Kasumi-1 (cell line): ENCODE measurements at places on chromosomes 2 and 18.

GRCh38 chr2:233821196-233821595 is 33.1 kb downstream of the HJURP start:
- DNase-seq = no peak

GRCh38 chr18:35827275-35827902 is 145.1 kb upstream of the RMP24 start:
- no peak for DNase-seq

DNA sequence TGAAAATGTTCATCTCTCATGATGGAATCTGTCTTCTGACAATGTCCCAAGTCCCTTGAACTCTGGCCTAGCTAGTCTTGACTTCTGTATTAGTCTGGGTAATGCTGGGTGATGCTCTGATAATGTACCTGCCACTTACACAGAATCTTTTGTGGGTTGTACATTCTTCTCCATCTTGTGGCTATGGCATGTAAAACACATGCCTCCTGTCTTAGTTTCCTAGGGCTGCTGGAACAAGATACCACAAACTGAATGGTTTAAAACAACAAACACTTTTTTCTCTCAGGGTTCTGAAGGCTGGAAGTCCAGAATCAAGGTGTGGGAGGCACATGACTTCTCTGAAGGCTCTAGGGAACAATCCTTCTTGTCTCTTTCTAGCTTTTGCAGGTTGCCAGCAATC is 57.1 kb downstream of the RAPGEF4 start:
- no peak for DNase-seq

- no peak for DNase-seq
Measured at GRCh38 chr2:232458661-232459418, 2.9 kb downstream of the ALPI start.

GRCh38 chr18:69961718-69962117 is 14.0 kb upstream of the CD226 start:
- DNase-seq = no peak

DNA sequence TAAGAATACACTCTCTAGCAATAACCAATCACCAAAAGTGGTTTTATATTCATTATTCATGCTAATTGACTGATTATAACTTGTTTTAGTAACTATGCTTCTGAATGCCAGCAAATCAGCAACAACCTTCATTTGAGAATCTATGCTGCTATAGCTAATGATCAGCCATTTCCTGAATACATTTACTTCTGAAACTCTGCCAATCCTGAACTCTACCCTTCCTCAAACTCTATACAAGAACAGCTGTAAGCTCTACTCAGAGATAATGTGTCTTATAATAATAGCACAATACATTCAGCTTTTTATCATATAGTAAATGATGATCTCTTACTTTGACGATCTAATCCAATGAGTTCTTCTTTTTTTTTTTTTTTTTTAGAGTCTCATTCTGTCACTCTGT is 85.7 kb upstream of the EPAS1 start:
- DNase-seq = no peak

GRCh38 chr2:55766947-55767346 is 73.3 kb upstream of the PNPT1 start:
- no peak for DNase-seq

GRCh38 chr2:128818248-128818647 is 499.6 kb upstream of the HS6ST1 start:
- no peak for DNase-seq

- DNase-seq = no peak
Measured at GRCh38 chr18:58052960-58053359, 8.9 kb downstream of the NEDD4L start.

- DNase-seq = no peak
Measured at GRCh38 chr18:76977684-76978232, 154.8 kb downstream of the MBP start.

DNA sequence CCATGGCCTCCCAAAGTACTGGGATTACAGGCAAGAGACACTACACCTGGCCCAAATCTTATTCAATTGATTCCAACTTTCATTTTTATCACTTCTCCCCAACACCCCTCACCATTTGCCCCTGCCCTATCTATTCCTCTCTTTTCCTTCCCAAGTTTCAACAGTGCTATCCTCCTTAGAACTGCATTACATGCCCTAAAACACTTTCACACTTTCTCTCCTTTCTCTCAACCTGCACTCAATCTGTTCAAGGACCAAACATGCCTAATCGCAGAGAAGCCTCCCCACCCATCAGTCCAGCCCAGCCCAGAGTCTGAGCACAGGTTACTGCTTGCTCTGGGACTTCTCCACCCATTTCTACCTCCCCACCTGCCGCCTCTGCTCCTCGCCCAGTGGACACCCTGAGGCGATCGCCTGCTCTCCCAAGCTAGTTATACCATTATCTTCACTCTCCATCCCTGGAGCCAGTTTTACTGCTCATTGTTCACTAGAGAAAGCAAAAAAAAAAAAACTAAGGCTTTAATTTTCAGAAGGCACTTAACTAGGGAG is 23.7 kb upstream of the DSG1 start:
- DNase-seq = no peak

GRCh38 chr2:100509066-100509465 is 38.8 kb downstream of the NMS start:
- DNase-seq = no peak

- no peak for DNase-seq
Measured at GRCh38 chr2:220662431-220662830, 909.7 kb downstream of the EPHA4 start.

GRCh38 chr2:134985061-134985460 is 62.2 kb downstream of the MAP3K19 start:
- DNase-seq = no peak

DNA sequence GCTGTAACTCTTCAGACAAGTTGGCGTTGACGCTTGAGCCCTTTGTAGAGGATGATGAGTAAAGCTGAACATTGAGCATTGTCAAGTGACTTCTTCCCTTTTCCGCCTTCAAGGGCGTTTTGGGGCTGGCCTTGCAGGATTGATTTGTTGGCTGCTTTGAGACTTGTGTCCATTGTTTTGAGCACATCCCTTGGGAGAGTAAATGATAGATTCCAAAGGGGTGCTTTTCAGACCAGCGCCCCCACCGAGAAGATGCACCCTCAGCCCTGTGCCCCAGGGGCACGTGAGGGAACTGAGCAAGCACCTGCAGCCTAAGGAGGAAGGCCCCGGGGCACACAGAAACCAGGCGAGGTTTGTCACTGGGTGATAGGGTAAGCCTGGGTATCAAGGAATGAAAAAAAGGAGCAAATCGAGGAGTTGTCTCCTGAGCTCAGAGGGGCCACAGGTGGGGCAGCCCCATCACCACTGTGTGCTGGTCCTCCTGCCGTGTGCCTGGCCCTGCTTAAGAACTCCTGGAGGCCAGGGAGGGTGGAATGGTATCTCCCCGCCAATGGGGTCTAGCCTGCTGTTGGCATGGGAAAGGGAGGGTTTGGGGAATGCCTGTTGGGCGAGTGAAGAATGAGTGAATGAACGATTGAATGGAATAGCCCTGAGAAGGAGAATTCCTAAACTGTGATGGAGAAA is 64.0 kb downstream of the RAB31 start:
- no peak for DNase-seq

DNA sequence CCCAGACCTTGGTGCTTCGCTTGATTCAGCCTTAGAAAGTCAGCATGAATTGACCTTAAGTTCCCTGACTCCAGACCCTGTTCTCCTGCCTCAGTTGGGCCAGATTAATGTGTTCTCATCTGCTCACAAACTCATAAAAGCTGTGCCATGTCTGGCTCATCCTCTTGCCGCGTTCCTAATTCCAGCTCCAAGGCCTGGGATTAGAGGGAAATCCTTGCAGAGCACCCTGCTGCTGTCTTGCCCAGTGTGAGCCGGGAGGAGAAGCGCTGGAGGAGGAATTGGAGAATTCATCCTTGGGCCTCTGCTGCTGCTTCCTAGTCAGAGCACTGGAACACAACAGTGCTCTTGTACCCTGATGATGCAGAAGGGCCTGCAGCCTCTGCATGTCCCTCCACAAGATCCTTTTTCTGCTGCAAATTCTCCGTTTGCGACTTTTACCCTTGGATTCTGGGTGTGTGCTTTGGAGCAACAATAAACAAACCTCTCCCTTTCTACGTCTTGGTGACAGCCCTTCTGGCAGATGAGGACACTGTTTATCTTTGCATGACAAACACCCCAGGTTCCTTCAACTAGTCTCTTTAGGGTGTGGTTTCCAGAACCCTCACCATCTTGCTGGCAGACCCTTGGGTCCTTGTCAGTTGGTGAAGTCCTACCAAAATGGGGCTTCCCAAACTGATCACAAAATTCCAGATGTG is 46.9 kb upstream of the CNGA3 start:
- DNase-seq = no peak

DNA sequence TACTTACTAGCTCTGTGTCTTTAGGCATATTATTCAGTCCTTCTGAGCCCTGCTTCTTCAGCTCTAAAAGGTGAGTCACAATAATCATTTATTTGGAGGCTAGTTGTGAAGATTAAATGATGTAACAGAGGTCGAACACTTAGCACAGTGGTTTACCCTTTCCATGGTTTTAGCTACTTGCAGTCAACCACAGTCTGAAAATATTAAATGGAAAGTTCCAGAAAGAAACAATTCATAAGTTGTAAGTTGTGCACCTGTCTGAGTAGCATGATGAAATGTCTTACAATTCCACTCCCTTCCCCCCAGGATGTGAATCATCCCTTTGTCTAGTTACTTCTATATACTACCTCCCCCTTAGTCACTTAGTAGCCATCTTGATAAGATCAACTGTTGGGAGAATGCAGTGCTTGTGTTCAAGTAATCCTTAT is 217.6 kb upstream of the THUMPD2 start:
- no peak for DNase-seq

- DNase-seq = no peak
Measured at GRCh38 chr2:100285691-100286090, 36.6 kb downstream of the LONRF2 start.

DNA sequence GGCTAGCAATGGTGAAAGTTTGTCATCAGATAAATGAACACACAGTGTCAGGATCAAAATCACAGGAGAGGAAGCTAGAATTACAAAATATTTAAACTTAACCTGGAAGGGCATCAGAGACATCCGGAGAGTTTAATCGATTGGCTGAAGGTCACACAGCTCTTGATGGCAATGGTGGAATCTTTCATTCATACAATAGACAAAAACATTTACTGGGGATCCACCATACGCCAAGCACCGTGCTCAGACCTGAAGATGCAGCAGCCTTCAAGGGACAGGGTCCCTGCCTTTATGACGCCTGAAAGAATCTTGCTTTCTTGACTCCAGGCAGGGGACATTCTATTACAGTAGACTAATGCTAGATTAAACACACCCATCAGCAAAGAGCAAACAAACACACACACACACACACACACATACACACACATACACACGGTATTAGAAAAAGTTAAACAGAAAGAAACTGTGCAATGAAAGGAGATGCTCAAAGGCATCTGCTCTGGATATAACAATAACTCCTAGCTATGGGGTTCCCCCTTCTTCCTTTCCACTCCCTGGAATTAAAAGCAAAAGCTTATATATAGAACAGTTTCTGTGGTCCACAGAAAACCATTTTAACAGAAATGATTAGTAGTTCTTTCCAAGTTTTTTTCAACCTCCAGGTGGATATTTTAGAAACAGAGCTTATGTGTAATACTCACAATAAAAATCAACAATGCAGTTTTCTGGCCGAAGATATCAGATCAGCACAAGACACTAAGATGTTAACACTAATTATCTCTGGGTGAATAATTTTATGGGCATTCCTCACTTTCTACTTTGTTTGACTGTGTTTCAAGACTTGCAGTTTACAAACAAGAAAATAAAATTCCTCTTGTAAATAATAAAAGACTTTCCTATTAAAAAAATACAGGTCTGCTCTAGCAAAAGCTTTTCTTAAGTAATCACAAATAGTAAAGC is 151.7 kb downstream of the ANKRD44 start:
- DNase-seq = no peak

DNA sequence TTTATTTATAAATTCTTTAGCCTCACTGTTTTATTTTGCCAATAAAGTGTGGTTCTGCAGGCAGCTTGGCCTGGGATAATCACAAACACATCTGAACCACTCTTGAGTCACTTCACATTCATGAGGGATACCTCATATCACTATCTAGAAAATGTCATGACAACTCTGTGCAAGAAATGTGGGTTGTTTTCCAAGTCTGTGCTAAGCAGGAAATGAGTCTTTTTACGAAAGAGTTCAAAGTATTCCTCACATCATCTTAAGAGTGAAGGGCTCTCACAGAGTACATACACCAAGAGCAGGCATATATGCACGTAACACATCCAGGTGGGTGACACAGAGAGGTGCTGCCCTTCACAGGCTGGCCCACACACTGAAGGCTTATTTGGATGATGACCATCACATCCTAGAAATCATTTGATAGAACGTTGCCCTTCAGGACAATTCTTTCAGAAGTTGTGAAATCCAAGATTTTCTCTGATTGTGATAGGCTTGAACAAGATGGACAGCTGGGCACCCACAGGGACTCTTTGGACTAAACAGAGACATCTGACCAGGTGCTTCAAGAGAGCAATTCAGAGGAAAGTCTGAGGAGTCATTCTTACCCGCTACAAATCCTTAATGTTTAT is 811.1 kb upstream of the LRATD1 start:
- no peak for DNase-seq

DNA sequence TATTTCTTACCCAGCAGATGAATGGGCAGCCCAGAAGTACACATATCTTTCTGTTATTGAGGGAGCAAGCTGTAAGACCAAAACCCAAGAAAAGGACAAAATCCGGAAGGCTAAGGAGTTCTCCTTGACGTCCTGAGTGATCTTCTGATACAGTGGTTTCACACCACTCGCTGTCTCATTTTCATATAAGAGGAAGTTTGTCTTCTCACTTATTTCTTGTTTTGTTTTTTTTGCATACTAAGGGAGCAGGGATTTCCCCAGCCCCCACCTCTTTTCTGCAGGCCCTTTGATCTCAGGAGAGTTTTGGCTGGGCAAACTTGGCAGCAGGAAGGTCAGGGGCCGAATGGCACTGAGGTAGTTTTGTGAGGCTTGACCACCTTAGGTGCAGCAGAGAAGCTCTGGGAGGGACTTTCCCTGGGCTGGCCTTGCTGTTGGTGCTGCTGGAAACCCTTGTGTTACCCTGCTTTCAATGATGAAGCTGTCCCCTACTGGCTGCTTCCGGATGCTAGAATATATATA is 13.3 kb downstream of the CHRNA1 start:
- no peak for DNase-seq

- DNase-seq = no peak
Measured at GRCh38 chr18:4035521-4035920, 419.6 kb downstream of the DLGAP1 start.

DNA sequence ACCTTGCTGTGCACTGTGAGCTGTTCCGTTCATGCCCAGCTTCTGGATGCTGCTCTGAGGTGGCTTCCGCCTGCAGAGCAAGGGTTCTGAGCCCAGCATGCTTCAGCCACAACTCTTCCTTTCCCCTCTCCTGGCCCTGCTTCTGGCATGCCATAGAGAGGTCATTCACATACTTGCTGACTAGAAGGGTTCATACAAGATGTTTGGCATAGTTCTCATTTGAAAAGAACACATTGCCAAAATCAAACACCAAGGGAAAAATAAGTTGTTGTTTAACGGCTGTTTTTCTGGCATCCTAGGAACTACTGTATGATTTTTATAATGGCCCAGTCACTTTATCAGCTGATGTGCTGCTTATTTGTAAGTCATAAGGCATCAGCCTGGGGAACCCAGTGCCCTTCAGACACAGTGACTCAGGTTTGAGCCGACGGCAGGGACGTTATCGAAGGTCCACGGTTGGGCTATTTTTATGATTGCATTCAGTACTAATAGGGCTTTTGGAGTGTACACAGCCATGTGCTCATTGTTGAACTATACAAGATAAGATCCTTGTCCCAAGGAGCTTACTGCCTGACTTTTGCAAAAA is 53.9 kb upstream of the CTAGE1 start:
- DNase-seq = no peak

GRCh38 chr2:88067189-88067588 is 436 bp upstream of the SMYD1 start:
- DNase-seq = no peak
